Colonic mucosa (tissue), 4 donors: ENCODE measurements at places on chromosomes 6 and 20. TPM values are rescaled to one million over a fixed set of nuclear protein-coding genes. Genes with fewer than 3 reads are reported as not detected.

PLN gene
- total RNA-seq: 1.3 TPM

CNKSR3 gene
- total RNA-seq: 13.1 TPM

TMC2 gene
- 0.25 TPM for total RNA-seq

- no peak overlapping the region for H3K4me3 ChIP-seq
- no peak overlapping the region for H3K27ac ChIP-seq
- peaks cover 11% of the 10 kb centered on the region for H3K36me3 ChIP-seq
- no peaks in the 10 kb centered on the region for H3K4me1 ChIP-seq
Observed at GRCh38 chr20:48942730-48943129, 21.2 kb downstream of the ARFGEF2 start.

GRCh38 chr6:143544011-143544696 lies 32.6 kb upstream of the FUCA2 start:
- DNase-seq: no peak
- no peaks in the 10 kb centered on the region for H3K27me3 ChIP-seq
- peaks cover 3% of the 10 kb centered on the region for H3K4me1 ChIP-seq
- H3K4me3 ChIP-seq: no peak overlapping the region

DNA sequence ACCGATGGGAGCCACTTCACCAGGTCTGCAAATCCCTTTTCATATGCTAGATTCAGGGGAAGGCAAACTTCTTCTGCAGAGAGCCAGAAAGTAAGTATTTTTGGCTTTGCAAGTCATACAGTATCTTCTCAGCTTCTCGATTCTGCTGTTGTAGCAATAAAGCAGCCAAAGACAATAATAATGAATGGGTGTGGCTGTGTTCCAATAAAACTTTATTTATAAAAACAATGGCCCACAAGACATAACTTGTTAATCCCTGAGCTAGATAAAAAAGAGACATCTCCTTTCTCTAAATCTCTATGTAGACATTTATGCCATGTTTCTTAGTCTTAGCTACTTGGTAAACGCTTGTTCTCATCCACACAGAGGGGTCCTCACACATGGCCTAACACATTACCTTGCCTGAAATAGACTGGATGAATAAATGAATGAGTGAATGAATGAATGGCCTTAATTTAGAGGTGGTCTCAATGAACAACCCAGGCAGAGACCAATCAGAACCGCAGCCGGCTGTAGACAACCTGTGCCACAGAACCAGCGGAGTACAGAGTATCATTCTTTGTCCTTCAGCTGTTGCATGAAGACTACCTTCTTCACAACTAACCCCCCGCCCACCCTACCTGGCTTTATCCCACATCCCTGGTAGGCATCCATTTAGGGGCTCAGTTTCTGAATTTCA lies 13.5 kb upstream of the PREX1 start:
- no peaks in the 10 kb centered on the region for H3K27me3 ChIP-seq
- H3K4me1 ChIP-seq: no peaks in the 10 kb centered on the region
- no peak overlapping the region for H3K27ac ChIP-seq
- H3K4me3 ChIP-seq: no peak overlapping the region
- no peaks in the 10 kb centered on the region for H3K36me3 ChIP-seq

DNA sequence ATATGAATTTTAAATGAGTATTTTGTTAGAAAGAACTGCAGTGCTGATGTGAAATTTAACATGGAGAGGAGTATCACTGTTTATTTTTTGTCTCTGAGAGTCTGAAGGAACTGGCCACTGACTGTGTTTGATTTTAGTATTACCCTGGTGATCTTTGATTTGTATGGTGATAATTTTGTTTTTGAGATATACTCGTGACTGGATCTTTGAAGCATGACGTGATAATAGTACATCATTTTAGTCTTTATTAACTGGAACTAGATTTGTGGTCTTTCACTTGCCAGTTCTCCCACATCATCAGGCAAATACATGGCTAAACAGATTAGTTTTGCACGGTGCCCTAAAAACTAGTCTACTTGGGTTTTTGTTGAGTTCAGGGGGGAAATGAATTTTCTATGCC lies 55.5 kb downstream of the ARID1B start:
- H3K4me1 ChIP-seq: no peaks in the 10 kb centered on the region
- DNase-seq: no peak
- H3K4me3 ChIP-seq: no peak overlapping the region

- H3K27me3 ChIP-seq: no peaks in the 10 kb centered on the region
- no peak overlapping the region for H3K27ac ChIP-seq
- peak; percentile 28 for DNase-seq
- no peak overlapping the region for H3K4me3 ChIP-seq
- no peaks in the 10 kb centered on the region for H3K4me1 ChIP-seq
- H3K36me3 ChIP-seq: no peaks in the 10 kb centered on the region
Observed at GRCh38 chr20:8244637-8245036, 112.6 kb downstream of the PLCB1 start.

GRCh38 chr6:45590226-45590625 lies 212.5 kb upstream of the SUPT3H start:
- no peaks in the 10 kb centered on the region for H3K4me1 ChIP-seq
- H3K27ac ChIP-seq: no peak overlapping the region
- no peaks in the 10 kb centered on the region for H3K36me3 ChIP-seq
- H3K4me3 ChIP-seq: no peak overlapping the region
- H3K27me3 ChIP-seq: no peaks in the 10 kb centered on the region

DNA sequence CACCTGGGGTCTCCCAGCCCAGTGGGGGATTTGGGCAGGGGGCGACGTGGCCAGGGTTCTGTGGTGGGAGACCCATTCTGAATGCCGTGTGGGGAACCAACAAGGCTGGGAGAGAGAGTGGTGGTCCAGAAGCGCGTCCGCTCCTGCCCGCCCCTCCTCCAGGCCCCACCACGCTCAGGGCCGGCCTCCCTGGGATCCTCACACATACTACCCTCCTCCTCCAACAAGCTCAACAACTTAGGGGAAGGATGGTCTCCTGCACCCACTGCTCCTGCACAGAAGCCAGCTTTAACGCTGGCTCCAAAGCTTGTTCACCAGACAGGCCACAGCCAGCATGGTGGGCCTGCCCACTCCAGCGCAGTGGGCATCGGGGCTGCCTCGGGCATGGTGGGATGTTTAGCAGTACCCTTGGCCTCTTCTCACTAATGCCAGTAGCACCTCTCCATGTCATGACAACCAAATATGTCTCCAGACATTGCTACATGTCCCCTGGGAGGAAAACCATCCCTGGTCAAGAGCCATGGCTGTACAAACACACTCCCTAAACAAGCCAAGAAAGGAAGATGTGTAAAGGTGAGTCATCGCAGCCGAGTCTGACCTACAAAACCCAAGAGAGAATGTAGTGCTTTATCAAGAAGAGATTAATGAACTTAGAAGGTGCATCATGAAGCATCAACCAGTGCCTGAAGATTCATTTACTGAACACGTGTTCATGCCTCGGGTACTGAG lies 75.7 kb downstream of the BMP7 start:
- no peak for DNase-seq
- no peak overlapping the region for H3K27ac ChIP-seq
- H3K36me3 ChIP-seq: no peaks in the 10 kb centered on the region
- H3K27me3 ChIP-seq: no peaks in the 10 kb centered on the region
- no peak overlapping the region for H3K4me3 ChIP-seq

- H3K4me3 ChIP-seq: no peak overlapping the region
- H3K27me3 ChIP-seq: no peaks in the 10 kb centered on the region
- no peaks in the 10 kb centered on the region for H3K4me1 ChIP-seq
Observed at GRCh38 chr6:88890860-88891845, 72.3 kb downstream of the RNGTT start.
